ENCODE measurements at places on chromosomes 16 and 17. TPM values are rescaled to one million over a fixed set of nuclear protein-coding genes. Genes with fewer than 3 reads are reported as not detected.

The CFAP97D1 gene
- 0.04 TPM for polyA plus RNA-seq

GRCh38 chr17:15264542-15264941, 584 bp downstream of the PMP22 start:
- H3K27ac ChIP-seq, result no peak overlapping the region
- H3K4me1 ChIP-seq, result peaks cover 34% of the 10 kb centered on the region
- peaks cover 2% of the 10 kb centered on the region for H3K27me3 ChIP-seq
- DNase-seq, result peak; percentile 37

The KRT32 gene
- polyA plus RNA-seq, result not detected

The ZNF652 gene
- 20.1 TPM for polyA plus RNA-seq

DNA sequence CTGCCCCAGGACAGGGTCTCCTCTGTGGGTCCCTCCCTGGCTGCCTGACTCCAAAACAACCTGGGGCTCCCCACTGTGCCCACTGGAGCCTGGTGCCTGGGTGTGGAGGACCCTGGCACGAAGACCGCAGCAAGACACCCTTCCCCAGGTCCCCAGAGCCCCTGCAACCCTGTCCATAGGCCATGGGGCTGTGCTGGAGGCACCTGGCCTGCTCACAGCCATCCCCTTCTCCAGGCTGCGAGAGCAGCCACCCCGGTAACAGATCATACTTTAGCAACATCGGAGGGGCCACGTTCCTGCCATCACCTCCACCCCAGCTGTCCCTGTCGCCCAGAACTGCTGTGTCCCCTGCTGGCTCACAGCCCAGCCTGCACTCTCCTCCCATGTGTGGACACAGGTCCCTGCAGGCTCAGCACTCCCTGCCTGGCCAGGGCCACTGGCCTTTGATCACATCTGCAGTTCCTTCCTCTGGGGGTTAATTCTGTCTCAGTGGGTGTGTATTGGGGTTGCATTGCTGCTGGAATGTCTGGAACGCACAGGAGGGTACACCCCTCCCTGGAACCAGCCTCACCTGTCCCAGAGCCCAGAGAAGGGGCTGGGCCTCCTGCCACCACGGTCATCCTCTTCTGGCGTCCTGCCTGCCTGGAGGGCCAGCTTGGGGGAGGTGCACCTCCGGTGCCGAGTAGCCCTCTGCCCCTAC, 12.2 kb downstream of the PPL start:
- H3K27ac ChIP-seq, result peak overlapping the region; percentile 69
- H3K36me3 ChIP-seq, result peaks cover 12% of the 10 kb centered on the region
- no peaks in the 10 kb centered on the region for H3K27me3 ChIP-seq

- no peaks in the 10 kb centered on the region for H3K27me3 ChIP-seq
- no peak overlapping the region for H3K4me3 ChIP-seq
- H3K4me1 ChIP-seq, result peaks cover 29% of the 10 kb centered on the region
- H3K27ac ChIP-seq, result no peak overlapping the region
- H3K36me3 ChIP-seq, result no peaks in the 10 kb centered on the region
Observed at GRCh38 chr17:42901535-42902229, 1.1 kb downstream of the G6PC1 start.

The HSD17B2 gene
- 69.5 TPM for polyA plus RNA-seq

DNA sequence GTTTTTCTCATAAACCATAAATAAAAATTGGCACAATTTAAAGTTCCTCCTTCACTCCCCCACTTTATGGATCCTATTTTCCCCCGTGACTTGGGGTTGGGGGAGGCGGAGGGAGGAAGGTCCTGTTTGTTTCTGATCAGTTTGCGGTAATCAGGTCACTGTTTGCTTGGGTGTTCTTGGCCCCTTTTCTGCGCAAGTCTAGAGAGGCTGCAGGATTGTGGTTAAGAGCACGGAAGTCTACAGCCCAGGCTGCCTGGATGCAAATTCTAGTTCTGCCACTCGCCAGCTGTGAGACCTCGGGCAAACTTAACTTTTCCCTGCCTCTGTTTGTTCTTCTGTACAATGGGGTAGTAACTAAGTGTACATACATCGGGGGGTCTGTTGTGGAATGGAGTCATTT, 12.1 kb downstream of the ATP2C2 start:
- H3K36me3 ChIP-seq, result no peaks in the 10 kb centered on the region
- no peak overlapping the region for H3K4me3 ChIP-seq
- no peak overlapping the region for H3K27ac ChIP-seq
- H3K27me3 ChIP-seq, result no peaks in the 10 kb centered on the region

DNA sequence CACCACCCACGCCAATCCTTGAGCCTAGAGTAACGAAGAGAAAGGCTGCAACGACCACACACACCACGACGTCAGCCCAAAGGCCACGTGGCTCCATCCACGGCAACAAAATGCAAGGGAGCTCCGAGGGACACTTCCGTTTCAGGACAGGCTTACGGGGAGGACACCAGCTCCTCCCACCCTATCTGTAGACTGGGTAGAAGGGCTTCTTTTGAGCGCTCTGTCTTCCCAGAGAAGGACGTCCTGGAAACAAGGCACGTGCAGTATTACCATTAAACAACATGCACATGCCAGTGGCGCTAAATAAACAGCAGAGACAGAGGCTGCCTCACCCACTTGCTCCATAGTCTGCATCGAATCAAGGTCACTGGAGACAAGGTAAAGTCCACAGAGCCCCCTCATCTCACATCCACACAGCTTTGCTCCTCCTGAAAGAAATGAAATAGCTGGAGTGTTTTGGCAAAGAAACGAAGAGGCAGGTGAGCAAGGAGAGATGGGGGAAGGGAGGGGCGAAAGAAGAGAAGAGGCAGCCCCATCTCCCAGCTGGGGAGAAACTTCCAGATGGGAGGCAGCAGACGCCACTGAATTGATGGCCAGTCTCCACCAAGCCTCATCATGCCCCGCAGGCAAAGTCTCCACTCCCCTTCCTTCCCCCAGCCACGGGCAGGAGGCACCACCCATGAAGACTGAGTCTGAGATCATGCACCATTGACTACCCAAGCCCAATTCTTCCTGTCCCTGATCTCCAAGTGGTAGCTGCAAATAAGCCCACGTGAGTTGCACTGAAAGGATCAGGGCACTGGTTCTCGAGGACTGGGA, 24.0 kb downstream of the ZFHX3 start:
- no peaks in the 10 kb centered on the region for H3K36me3 ChIP-seq
- no peak overlapping the region for H3K27ac ChIP-seq
- H3K27me3 ChIP-seq, result no peaks in the 10 kb centered on the region
- DNase-seq, result no peak

GRCh38 chr17:54944796-54945195, 23.7 kb downstream of the COX11 start:
- no peaks in the 10 kb centered on the region for H3K27me3 ChIP-seq
- no peak for DNase-seq
- no peak overlapping the region for H3K27ac ChIP-seq
- H3K4me3 ChIP-seq, result no peak overlapping the region
- peaks cover 13% of the 10 kb centered on the region for H3K36me3 ChIP-seq

DNA sequence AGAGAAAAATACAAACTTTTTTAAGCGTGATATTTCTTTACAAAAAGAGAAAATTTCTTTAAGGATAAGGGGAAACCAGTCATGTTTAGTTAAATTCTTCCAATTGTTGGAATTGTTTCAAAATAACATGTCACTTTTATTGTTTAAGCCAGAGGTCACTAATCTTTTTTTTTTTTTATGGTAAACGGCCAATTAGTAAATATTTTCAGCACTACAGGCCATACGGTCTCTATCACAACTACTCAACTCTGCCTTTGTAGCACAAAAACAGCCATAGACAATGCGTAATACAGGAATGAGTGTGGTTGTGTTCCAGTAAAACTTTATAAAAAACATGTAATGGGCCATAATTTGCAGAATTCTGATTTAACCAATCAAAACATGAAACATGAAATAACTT, 401.4 kb downstream of the GRIN2A start:
- H3K27ac ChIP-seq, result no peak overlapping the region
- DNase-seq, result no peak
- no peaks in the 10 kb centered on the region for H3K36me3 ChIP-seq
- H3K4me3 ChIP-seq, result no peak overlapping the region
- no peaks in the 10 kb centered on the region for H3K4me1 ChIP-seq

DNA sequence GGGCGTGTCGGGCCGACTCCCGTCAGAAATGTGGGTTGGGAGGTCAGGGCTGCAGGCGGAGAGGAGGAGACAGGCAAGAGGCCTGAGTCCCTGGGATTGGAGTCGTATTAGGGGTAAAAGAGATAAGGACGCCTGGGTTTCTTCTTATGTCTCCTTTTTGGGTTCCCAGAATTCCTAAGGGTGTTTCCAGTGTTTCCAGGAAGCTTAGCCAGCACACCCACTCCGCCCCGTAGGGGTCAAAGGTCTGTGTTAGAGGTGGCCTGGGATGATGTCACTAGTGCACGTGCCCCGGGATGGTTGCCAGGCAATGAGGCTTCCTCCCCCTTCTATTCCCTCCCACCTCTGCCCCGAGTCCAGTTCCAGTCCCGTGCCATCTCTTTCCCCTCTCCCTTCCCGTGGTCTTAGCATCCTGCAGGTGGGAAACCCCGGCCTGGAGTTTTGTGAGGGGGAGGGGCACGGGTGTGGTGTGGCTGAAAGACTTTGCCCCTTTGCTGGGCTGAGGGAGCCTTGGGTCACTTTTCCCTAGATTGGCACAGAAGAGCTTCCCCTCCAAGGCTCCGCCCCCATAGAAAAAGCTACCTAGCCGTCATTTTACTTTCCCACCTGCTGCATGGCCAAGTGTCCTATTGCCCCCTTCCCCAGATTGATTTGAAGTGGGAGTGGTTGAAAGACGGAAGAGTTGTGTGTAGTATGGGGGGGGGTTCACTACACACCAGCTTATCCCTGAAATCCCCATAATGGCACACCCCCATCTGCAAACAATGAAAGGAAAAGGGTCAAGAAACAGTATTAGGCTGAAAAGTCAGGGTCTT, 2.8 kb downstream of the KDM6B start:
- H3K36me3 ChIP-seq, result peaks cover 4% of the 10 kb centered on the region
- peak; percentile 99 for DNase-seq
- H3K27ac ChIP-seq, result peak overlapping the region; percentile 96
- peaks cover 48% of the 10 kb centered on the region for H3K4me1 ChIP-seq

DNA sequence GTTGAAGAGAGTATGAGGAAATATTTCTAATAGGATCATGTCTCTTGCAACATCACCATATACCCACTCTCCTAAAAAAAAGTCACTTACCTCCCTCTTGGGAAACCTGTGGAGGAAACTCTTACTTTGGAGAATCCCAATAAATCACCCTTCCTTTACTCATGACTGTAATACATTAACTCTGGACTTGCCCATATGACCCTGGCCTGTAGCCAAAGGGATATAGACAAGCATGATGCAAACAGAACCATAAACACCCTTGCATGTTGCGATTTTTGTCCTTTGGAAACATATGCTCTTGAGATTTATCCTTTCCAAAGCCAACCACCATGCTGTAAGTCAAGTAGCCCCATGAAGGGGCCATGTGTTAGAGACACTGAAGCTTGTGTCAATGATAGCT, 19.5 kb downstream of the CDH11 start:
- H3K27ac ChIP-seq, result no peak overlapping the region
- H3K4me3 ChIP-seq, result no peak overlapping the region
- no peaks in the 10 kb centered on the region for H3K4me1 ChIP-seq
- H3K36me3 ChIP-seq, result no peaks in the 10 kb centered on the region

The ANKRD40CL gene
- polyA plus RNA-seq, result 28.4 TPM

The ZNF287 gene
- 3.7 TPM for polyA plus RNA-seq

DNA sequence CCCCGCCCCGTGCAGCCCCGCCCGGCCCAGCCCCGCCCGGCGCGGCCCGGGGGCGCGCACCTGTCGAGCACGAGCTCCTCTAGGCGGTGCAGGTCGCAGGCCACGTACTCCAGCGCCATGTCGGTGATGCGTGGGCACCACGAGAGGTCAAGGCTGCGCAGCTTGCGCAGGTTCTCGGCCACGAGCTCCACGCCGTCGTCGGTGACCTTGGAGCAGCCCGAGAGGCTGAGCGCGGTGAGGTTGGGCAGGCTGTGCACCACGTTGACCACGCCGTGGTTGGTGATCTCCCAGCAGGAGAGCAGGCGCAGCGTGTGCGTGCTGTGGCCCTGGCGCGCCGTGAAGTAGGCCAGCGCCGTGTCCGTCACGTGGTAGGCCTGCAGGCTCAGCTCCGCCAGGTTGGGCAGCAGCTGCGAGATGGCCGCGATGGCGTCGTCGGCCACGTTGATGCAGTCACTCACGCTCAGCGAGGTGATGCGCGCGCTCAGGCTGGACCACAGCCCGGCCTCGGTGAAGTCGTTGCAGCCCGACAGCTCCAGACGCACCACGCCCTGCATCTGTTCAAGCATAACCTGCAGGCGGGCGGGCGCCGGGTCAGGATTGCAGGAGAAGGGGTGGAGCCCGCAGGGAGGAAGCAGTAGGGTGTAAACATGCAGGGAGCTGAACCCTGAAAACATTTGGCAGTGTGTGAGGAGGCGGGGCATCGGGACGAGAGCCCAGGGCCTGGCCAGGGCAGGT, 5.3 kb upstream of the WDR24 start:
- H3K4me3 ChIP-seq, result no peak overlapping the region
- H3K27ac ChIP-seq, result no peak overlapping the region
- no peak for DNase-seq
- no peaks in the 10 kb centered on the region for H3K36me3 ChIP-seq
- H3K27me3 ChIP-seq, result peaks cover 83% of the 10 kb centered on the region
- H3K4me1 ChIP-seq, result peaks cover 13% of the 10 kb centered on the region

The SNAI3 gene
- polyA plus RNA-seq, result 1.1 TPM

DNA sequence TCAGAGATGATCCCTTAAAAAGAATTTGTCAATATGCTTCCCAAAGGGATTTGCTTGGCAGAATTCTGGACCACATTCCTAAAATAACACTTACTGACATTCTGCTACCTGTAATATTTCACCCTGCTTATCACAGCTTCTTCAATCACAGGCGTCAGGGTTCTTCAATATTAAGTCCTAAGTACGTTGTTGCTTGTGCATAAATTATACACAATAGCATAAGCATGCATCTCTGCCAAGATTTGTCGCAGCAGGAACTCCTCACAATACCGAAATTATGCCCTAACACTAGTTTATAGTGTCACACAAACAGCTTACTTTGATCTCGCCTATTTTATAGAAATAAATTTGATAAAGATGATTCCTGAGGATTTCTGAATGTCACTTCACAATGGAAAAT, 48.9 kb downstream of the UBE2G1 start:
- H3K4me3 ChIP-seq, result no peak overlapping the region
- no peaks in the 10 kb centered on the region for H3K27me3 ChIP-seq
- DNase-seq, result no peak
- H3K4me1 ChIP-seq, result no peaks in the 10 kb centered on the region

The KCTD19 gene
- polyA plus RNA-seq, result 0.40 TPM

- H3K27me3 ChIP-seq, result peaks cover 9% of the 10 kb centered on the region
- peaks cover 66% of the 10 kb centered on the region for H3K4me1 ChIP-seq
- no peak overlapping the region for H3K27ac ChIP-seq
Observed at GRCh38 chr16:4319454-4320421, 3.9 kb downstream of the GLIS2 start.

GRCh38 chr17:72187556-72187955, 66.7 kb downstream of the SOX9 start:
- H3K4me3 ChIP-seq, result no peak overlapping the region
- no peaks in the 10 kb centered on the region for H3K4me1 ChIP-seq
- no peak overlapping the region for H3K27ac ChIP-seq
- no peaks in the 10 kb centered on the region for H3K36me3 ChIP-seq
- no peak for DNase-seq
- H3K27me3 ChIP-seq, result no peaks in the 10 kb centered on the region

The MYH1 gene
- polyA plus RNA-seq, result 0.01 TPM
